ENCODE measurements at places on chromosomes 16 and 17. TPM values are rescaled to one million over a fixed set of nuclear protein-coding genes. Genes with fewer than 3 reads are reported as not detected.
A peak's percentile ranks its signal among the peaks of the same experiment; 100 is the strongest.

METTL26 gene
- 150 TPM for total RNA-seq

DNA sequence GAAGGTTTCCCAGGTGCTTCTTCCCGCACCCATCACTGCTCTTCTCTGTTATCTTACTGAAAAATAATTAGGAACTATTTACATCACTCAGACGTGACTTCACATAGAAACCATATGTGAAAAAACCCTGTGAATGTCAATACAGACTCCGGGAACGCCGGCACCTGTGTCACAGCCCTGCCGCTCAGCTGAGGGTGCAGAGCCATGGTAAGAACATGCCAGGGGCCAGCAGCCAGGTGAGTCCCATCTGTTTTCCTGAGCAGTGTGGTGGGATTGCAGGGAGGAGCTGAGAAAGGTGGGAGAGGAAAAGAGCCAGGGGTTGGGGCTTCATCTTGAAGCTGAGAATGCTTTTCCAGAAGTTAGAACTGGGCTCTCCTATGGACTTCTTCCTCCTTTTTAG, 13.7 kb downstream of the FOXF1 start:
- DNase-seq, result no peak

MYLK3 gene
- total RNA-seq, result not detected

DNA sequence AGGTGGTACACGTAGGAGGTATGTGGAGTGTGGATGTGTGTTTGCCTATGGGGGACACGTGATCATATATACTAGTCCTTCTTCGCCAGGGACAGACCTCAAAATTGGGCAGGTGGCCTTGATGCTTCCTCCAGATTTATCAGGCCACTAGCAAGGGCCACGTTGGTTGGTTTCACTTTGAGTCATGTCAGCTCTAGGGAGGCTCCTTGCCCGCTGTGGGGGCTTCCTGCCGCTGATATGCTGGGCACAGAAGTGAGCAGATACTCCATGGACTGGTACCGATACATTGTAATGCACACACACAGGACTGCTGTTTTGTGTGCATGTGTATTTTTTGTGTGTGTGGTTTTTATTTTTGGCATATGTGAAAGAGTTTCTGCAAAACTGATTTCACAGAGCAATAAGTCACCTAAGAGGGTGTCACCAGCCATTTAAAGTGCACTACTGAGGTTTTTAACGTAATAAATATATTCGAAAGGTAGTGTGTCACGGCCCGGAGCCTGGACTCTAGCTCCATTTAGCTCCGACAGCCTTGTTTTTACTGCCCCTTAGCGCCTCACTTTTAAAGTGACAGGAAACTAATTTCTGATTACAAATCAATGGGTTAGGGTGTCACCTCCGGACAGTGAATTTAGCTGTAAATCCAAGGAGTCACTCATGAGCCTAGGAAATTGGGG, 605.5 kb upstream of the SALL1 start:
- DNase-seq, result peak; percentile 22

PRPSAP2 gene
- total RNA-seq, result 50.3 TPM

DNA sequence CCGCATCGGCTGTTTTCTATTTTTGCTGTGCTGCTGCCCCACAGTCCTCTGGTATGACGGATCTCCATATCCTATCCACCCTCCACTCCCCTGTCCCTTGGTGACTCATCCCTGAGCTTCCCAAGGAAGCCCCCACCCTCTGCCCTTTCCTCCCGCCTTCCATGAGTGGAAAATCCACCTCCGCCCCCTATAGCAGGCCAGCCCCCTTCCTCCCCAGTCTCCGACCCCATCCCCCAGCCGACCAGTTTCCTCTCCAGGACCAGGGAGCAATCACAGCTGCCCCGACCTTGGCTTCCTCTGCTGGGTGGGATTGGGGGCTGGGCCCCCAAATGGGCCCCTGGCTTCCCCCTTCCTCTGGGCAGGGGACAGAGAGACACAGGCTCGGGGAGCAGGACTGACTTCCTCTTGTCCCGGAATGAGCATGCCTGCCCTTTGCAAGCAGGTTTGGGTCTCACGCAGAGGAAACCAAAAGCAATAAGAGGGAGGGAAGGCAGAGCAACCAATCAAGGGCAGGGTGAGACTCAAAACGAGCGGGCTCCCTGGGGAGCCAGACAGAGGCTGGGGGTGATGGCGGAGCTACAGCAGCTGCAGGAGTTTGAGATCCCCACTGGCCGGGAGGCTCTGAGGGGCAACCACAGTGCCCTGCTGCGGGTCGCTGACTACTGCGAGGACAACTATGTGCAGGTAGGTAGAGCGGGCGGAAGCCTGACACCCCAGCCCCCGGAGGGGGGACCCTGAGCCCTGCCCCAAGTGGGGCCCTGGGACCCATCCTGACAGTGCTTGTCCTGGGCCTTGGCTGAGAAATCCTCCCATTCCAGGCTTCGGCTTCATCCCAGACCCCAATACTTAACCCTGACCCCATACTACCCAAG, at the start of the genes ABI3 and GNGT2:
Gene ABI3, plus strand, starts transcription at position 550 of the 872 bp plus-strand sequence. Its CDS starts 18 bp downstream, at position 568.
Gene GNGT2, minus strand, starts transcription at position 417 of the 872 bp plus-strand sequence. CDS start 3,152 bp downstream, outside the sequence.
- DNase-seq, result no peak

DBF4B gene
- 17.1 TPM for total RNA-seq

PRRT2 gene
- total RNA-seq, result 0.94 TPM

MT1G gene
- total RNA-seq, result 2.9 TPM

MYCBPAP gene
- not detected for total RNA-seq

DNA sequence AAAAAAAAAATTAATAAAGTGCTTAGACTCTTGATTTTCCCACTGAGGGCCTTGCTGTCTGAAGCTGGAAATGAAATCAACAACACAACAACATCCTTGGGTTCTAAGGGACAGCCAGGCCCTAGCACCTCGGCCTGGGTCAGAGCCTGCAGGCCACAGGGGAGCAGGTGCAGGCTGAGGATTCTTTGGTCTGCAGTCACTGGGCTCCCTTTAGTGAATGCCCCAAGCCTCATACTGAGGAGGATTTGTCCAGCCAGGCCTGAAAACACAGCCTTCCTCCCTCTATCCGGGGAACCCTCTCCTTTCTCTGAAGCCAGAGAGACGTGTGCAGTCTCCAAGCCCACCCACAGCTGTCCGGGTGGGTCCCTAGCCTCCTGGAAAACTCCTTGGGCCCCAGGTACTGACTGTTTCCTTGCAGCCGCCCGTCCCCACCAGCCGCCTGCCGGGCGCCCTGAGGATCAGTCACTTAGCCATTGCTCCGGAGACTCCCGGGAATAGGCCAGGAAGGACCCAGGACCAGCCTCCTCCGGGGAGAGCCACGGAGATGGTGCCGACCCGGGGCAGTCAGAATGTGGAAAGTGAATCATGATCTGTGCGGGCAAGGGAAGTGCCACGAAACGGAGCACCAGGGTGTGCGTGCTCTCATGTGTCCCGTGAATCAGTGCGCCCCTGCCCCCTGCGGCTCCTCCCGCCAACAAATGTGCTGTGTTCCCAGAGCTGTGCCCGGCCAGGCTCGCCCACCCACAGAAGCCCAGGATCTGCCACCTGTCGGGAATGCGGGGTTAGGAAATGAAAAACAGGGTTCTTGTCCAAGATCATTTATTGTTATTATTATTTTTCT, 91.0 kb downstream of the RTN4RL1 start:
- DNase-seq, result no peak

CDC27 gene
- total RNA-seq, result 68.1 TPM

GRCh38 chr17:65441053-65441605, 120.3 kb downstream of the AXIN2 start:
- no peak for DNase-seq

DNA sequence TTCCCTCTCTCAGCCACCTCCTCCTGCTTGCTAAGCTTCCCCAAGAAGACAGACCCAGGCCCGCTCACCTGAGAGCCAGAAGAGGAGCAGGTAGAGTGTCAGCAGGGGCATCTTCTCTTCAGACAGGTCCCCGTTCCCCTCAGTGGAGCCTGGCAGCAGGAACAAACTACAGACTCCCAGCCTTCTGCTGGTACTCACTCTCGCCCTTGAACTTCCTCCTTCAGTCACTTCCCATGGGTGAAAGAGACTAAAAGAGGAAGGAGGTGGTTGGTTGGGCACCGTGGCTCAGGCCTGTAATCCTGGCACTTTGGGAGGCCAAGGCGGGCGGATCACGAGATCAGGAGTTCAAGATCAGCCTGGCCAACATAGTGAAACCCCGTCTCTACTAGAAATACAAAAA, at the start of gene CD300LF:
Gene CD300LF, minus strand, starts transcription at position 168 of the 400 bp plus-strand sequence. Its CDS starts 57 bp downstream, at position 111.
- no peak for DNase-seq

- DNase-seq, result no peak
These were observed 2.9 kb downstream of the ABCA3 start for GRCh38 chr16:2337431-2338296.

CA7 gene
- not detected for total RNA-seq

GRCh38 chr16:51085271-51085670, 65.8 kb downstream of the SALL1 start:
- no peak for DNase-seq

GRCh38 chr17:34126965-34127364, 128.1 kb upstream of the CCL2 start:
- DNase-seq, result no peak

CRHR1 gene
- not detected for total RNA-seq

GRCh38 chr16:87438611-87438985, 46.5 kb downstream of the MAP1LC3B start:
- DNase-seq, result no peak

KRTAP1-5 gene
- total RNA-seq, result 5.7 TPM

FBXW10B gene
- total RNA-seq, result not detected

GRCh38 chr17:73660366-73660765, 16.1 kb upstream of the SDK2 start:
- DNase-seq, result no peak

NUP93 gene
- total RNA-seq, result 106 TPM

ABCC11 gene
- total RNA-seq, result not detected

SLC5A10 gene
- 0.27 TPM for total RNA-seq

DNA sequence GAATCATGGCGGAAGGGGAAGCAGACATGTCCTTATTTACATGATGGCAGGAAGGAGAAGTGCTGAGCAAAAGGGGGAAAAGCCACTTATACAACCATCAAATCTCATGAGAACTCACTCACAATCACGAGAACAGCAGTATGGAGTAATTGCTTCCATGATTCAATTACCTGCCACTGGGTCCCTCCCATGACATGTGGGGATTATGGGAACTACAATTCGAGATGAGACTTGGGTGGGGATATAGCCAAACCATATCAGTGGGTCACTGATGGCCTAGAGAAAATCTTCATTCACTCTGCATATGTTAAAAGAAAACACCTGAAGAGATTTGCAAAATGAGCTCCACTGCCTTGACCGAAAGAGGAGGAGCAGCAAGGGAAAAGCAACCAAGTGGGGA, 130.3 kb upstream of the FAM20A start:
- DNase-seq, result no peak

DNA sequence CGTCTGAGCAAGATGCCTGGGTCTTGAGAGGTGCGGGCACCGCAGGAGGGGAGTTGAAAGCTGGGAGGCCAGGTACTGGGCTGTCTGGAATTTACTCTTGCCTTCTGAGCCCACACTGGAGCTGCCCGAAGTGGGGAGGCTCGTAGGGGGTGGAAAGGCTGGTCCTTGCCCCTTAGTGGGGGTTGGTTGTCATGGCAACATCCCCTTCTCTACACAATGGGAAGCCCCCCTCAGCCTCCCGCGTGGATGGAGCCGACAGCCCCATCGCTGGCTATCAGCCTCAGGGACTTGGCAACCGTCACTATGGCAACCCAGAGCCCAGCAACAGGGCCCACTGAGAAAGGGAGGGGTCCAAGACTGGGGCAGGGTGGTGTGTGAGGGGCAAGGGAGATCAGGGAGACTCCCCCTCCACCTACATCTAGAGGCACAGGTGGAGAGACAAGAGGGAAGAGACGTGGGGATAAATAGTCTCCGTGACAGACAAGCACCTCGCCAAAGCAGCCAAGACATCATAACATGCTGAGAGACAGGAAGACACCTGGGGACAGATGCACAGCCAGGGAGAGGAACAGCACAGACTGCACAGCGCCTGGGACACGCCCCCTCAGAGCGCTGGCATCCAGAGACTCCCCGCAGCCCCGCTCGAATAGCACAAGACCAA, 5.3 kb upstream of the DNAH2 start:
- DNase-seq, result no peak

- peak; percentile 15 for DNase-seq
These were observed 356.3 kb upstream of the SOX9 start for GRCh38 chr17:71764505-71764904.

DNA sequence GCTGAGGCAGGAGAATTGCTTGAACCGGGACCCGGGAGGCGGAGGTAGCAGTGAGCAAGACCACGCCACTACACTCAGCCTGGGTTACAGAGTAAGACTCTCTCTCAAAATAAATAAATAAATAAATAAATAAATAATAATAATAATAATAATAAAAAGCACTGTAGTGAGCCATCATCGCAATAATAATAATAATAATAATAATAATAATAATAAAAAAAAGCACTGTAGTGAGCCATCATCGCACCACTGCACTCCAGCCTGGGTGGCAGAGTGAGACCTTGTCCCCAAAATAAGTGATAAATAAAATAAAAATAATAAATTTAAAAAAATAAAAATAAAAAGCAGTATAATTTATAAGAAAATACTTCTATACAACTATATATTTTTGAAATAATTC, 40.3 kb downstream of the SMURF2 start:
- DNase-seq, result no peak

DNA sequence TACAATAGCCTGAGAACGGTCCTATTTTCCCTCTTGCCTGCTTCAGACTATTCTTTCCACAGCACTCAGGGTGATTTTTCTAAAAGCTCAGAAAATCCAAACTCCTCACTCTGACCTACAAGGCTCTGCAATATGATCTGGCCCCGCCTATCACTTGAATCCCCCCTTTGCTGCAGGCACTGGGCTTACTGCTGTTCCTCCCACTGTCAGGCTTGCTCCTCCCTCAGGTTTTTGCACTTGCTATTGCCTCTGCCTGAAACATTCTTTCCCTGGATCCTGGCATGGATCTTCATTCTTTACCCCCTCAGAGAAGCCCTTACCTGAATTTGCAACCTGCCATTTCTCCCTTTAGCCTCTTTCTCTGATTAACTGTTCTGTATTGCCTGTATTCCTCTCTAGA, 52.3 kb downstream of the RPGRIP1L start:
- DNase-seq, result no peak

DNA sequence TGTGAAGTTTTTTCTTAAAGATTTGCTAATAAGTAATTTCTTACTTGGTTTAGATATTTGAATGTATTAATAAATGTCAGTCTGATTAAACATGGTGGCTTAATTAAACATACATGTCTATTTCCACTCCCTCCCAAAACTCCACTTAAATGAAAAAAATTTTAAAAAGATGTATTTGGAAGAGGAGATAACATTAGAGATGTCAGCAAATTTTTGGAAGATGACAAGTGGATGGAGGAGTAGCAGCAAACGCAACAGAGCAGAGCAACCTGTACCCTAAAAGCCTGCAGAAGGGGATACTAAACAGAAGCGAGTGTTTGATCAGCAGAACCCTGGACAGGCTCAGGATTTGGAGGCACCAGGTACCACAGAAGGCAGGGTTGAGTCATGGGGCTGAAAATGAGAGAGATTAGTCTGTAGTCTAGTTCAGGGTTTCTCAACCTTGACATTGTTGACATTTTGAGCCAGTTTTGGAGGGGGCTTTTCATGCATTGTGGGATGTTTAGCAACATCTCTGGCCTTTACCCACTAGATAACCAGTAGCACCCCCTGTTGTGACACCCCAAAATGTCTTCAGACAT, 17.8 kb downstream of the LUC7L3 start:
- no peak for DNase-seq

- peak; percentile 97 for DNase-seq
These were observed 1.7 kb downstream of the SLFN5 start for GRCh38 chr17:35244341-35245195.

MYO15A gene
- total RNA-seq, result not detected

AGRP gene
- not detected for total RNA-seq

- no peak for DNase-seq
These were observed 21.7 kb downstream of the MYL4 start for GRCh38 chr17:47230864-47231263.

Measured in M059J (cell line).